ENCODE measurements at places on chromosomes 7 and 10. TPM values are rescaled to one million over a fixed set of nuclear protein-coding genes. Genes with fewer than 3 reads are reported as not detected.
A peak's percentile ranks its signal among the peaks of the same experiment; 100 is the strongest.

DNA sequence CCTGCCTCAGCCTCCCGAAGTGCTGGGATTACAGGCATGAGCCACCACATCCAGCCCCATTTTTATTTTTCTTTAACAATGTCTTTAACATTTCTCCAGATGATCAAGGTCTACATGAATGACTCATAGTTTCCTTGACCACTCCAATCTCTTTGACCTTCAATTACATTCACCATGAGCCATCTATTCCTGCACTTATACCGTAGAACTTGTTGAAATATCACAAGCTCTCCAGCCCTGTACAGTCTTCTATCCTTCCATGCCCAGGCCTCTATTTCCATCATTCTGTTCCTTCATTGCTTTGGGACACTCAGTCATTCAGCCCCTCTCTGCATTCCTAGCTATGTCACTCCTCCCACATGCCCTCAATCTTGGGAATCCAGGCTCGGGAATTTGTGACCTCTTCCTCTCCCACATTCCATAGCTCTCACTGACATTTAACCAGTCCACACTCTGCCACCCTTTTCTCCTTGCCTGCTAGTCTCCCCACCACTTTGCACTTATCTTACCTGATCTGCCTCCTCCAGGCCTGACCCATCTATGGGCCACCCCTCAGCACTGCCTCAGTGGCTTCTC lies 151.8 kb upstream of the STK17A start:
- DNase-seq = no peak

DNA sequence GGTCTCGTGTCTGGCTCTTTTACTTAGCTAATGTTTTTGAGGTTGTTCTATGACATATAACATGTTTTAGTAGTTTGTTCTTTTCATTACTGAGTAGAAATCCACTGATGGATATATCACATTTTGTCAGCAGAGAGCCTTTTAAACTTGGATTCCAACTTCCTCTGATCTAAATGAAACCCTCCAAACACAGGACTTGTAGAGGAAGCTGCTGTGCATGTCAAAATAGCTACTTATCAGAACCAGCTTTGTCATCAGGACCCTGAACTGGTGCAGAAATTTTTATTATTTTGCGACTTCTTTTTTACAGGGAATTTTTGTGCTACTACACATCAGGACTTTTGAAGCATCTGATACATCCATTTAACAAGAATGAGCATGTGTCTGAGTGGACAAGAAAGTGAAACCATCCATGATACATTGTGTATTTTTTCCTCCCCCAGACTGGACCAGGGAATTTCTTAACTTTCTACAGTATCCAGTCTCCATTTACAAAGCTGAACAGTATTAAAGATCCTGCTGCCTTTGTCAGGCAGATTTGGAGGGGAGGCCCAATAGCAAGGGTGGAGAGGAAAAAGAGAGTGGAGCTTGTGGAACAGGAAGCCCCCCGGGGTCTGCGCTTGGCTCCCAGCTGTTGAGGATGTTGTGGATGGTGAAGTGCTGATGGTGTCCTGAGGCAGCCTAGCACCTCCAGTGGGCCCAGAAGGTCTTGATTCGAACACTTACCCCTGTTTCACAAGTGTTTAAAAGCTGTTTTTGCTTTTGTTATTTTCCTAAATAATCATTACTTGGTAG lies 29.3 kb upstream of the MTPAP start:
- no peak for DNase-seq

Gene ZSWIM8
- 99.1 TPM for total RNA-seq

- DNase-seq = no peak
Measured at GRCh38 chr10:120982507-120982906, 131.3 kb downstream of the WDR11 start.

Gene TMEM196
- total RNA-seq = not detected

Gene FRMPD2
- total RNA-seq = 0.13 TPM

Gene OR6V1
- total RNA-seq = not detected

DNA sequence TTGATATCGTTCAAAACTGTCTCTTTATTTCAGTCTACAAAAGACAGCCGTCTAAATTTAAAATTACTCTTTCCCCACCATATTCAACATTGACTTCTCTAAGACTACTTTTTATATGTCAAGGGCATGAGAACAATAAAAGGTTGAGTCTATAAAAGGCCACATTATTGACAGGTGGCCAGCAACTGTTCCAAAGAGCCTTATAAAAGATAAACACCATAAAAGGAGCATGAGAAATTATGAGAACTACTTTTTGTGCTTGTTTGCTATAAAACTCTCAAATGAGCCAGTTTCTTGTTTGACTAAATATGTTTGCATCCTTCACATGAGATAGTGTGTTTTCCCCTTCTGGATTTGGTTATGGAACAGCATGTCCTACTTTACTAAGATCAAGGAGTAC lies 189.2 kb downstream of the THSD7A start:
- DNase-seq = no peak

DNA sequence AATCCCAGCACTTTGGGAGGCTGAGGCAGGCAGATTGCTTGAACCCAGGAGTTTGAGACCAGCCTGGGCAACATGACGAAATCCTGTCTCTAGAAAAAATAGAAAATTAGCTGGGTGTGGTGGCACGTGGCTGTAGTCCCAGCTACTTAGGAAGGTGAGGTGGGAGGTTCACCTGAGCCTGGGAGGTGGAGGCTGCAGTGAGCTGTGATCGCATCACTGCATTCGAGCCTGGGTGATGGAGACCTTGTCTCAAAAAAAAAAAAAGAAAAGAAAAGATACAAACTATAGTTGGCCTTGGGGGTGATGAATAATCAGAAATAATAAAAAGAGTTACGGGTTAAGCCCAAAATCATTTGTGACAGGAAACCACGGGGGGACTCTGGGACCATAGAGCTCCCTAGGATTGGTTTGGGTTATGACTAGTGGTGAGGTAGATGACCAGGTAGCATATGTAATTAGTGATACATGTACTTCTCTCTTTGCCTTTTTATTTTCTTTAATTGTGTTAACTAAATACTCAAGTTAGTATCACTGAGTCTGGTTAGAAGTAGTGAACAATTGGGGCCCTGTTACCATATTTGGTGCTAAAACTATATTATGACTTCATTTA lies 10.4 kb upstream of the ASCC1 start:
- peak; percentile 19 for DNase-seq

GRCh38 chr7:1710936-1711335 lies 40.9 kb downstream of the ELFN1 start:
- DNase-seq = no peak

GRCh38 chr10:96718304-96718990 lies 1.9 kb downstream of the PIK3AP1 start:
- DNase-seq = no peak

Gene ASIC3
- total RNA-seq = 4.7 TPM

DNA sequence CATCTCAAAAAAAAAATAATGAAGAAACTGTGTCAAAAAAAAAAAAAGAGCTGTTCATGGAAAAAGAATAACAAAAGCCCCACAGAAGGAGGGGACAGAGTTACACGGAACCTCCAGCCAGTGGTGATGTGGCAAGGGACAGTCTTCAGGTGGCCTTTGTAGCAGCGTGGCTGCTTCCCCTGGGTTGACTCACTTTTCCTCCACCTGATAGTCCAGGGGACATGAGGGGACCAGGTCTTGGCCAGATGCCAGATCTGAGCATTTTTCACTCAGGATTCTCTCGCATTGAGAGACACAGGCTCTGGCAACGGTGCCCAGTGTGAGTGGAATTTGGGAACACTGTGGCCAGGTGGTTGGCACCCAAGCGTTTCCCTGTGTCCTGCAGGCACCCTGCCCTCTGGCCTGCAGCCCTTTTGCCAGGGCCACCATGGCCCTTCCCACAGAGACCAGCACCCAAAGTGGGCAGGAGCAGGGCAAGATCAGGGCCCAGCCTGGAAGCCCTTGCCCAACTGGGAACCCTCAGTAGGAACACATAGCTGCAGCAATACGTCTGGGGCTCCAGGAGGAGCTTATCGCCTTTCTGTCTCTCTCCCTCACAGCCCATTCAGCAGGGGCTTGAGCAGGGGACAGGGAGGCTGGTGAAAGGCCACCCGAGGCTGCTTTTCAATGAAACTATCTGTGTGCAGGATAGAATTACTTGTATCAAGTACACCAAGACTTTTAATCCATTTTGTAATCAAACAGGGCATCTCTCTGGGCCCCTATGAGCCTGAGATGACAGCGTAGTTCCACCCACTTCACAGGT lies 159.1 kb downstream of the UBE2H start:
- DNase-seq = no peak

Gene NXPH1
- total RNA-seq = not detected

DNA sequence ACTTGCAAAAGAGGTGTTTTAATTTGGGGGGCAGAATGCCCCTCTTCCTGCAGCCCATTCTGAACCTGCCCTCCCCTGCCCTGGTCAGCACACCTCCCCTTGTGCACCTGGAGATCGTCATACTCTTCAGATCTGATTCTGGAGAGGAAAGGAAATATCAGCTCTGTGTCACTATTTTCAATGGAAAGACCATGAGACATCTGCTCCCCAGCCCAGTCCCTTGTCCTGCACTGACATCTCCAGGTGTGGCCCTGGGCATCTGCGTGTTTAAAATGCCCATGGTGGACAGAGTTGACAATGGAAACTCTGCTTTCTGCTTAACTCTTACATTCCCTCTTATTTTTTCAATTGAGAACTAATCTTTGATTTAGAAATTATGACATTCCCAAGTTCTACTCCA lies 41.6 kb upstream of the RASGEF1A start:
- peak; percentile 23 for DNase-seq

- DNase-seq = no peak
Measured at GRCh38 chr7:36591636-36592035, 132.7 kb downstream of the AOAH start.

- DNase-seq = no peak
Measured at GRCh38 chr7:5693529-5693928, 87.9 kb downstream of the RNF216 start.

DNA sequence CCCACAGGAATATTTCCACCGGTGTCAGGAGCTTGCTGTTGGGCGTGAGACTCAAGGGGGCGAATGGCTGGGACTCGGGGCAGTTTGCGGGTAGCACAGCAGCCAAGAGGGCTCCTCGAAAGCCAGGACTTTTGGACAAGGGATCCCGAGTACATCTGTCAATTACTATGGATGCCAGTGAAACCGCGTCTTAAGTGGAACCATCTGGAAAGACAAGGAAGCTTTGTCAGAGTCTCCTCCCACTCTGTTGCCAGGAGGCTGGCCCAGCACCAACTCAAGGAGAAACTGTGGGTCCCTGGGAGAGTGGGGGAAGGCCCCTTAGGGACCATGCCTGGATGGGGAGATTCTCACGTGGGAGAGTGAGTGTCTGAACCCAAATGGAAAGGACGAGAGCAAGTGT lies 57.1 kb downstream of the C10orf143 start:
- DNase-seq = no peak

Gene MYO1G
- total RNA-seq = 8.8 TPM

GRCh38 chr7:36115448-36116321 lies 37.4 kb upstream of the EEPD1 start:
- peak; percentile 72 for DNase-seq

Gene FASTK
- 57.9 TPM for total RNA-seq

Gene KLHL7
- total RNA-seq = 29.1 TPM

Gene SPDYE11
- total RNA-seq = not detected

DNA sequence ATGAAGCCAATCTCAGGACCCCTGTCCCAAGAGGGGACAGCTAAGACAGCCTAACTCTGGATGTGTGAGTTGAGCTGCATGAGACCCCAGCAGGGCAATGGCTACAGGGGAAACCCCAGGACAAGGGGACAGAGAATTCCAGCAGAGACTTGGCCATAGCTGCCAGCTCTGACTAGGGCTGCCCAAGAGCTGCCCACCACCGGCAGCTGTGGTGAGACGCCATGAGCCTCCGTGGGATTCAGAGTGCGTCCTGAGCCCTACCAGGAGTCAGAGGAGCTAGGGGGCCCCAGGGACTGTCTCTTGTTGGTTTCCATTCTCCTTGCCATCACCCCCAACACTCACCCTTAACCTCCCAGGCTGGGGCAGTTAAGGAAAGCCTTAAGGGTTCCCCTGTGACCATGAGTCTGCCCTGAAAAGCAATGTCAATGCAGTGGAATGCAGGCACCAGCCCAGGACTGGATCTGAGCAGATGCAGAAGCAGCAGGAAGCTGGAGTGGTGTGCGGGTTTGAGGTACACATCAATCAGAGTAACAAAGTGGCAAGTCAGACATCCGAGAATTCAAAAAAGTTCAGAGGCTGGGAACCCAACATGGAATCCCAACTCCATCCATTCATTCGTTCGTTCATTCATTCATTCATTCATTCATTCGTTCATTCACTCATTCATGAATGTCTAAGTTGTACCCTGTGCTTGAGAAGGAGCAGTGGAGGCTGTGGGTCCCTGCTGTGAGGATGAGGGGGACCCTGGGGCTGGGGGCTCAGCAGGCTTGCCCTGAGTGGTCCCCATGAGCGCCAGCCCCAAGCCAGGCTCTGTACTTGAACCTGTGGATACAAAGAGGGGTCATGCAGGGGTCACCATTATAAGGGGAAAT lies 52.9 kb downstream of the C10orf120 start:
- no peak for DNase-seq

DNA sequence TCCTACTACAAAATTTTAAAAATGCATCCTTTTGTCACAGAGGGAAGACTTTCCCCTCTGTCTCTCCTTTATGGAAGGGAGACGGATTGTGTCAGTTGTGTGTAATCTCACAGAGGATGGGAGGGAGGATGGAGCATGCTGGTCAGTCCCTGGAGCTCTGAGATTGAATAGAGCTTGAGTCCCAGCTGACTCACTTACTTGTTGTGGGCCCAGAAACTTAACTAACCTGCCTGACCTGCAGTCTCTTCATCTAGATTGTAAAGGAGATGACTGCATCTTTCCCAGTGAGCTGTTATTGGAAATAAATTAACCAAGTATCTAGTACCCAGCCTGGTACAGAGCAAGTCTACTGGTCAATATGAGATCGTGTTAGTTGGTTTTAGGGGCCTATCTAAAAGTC lies 77.9 kb upstream of the ADO start:
- DNase-seq = no peak

Gene CPXM2
- 81.6 TPM for total RNA-seq

DNA sequence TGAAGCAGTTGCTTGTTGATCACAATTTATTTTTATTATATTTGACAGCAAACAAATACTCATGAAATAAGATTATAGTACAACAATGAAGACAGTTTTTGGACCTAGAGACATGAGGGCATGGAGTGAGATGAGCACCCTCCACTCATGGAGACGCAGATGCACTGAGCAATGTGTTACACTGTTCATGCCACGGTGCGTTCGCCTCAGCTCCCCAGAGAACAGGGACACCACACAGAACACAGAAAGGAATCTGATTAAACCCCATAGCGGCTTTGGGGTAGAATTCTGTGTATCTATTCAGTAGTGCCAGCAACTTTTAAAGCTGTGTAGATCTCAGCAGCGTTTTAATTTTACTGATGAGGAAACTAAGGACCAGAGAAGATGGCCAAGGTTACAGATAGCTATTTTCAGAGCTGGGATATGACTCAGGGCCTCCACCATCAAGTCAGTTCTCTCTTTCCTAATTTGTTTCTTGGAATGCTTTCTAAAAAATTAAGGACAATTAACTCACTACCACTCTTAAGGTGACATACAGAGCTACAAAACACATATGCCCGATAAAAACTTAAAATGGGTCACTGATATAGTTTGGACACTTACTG lies 33.6 kb downstream of the FAM25A start:
- DNase-seq = no peak

- no peak for DNase-seq
Measured at GRCh38 chr7:30596014-30596641, 1.4 kb downstream of the GARS1 start.
